ENCODE measurements at places on chromosomes 4 and X. TPM values are rescaled to one million over a fixed set of nuclear protein-coding genes. Genes with fewer than 3 reads are reported as not detected.

The NHSL2 gene
- 40.3 TPM for total RNA-seq

The PRRG3 gene
- total RNA-seq, result not detected

The PNMA6E gene
- total RNA-seq, result not detected

DNA sequence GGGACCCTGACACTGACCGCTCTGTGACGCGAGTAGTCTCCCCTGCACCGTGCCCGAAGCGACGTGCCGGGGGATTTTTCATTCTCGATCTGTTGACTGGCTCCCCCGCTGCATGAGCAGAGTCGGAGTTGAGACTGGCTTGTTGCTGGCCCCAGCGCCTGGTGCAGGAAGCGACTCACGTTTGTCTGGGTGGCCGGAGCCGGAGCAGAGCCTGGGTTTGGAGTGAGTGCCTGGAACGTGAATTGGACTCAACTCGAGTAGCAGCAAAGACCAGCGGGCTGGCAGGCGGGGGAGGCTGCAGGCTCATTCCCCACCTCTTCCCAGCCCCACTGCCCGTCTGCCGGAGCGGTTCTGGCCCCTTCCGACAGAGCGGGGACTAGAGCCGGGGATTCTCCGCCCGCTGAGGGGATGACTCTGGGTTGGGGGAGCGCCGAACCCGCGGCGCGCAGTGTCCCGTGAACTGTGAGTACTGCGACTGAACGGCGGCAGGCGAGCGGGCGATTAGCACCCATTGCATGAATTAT lies 554 bp downstream of the PCDH7 start:
- H3K27ac ChIP-seq, result peak overlapping the region; percentile 47
- peak overlapping the region; percentile 34 for H3K4me3 ChIP-seq
- no peaks in the 10 kb centered on the region for H3K27me3 ChIP-seq
- H3K36me3 ChIP-seq, result no peaks in the 10 kb centered on the region
- DNase-seq, result peak; percentile 67
